NCI-H524 treated with DMSO at 0.1 percent for 48 hours (cell line): ENCODE measurements at places on chromosomes 5 and 9.

- DNase-seq, result no peak
Observed at GRCh38 chr9:114276908-114277821, 45.7 kb upstream of the ORM1 start.

DNA sequence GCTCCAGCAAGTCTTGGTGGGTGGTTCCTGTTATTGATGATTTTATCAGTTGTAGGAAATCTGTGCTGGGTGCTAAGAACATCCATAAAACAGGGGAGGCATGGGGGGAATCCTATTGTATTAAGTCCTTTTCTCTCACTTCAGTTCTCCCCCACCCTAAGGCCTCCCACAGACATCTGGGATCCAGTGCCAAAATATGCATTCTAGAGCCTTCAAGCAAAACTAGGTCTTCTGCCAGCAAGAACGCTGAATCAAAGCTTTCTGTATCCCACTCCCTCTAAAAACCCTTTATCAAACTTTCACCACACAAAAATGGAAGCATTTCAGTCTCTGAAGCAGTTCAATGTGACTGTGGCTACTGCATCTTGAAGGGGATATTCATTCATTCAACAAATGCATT is 281.9 kb downstream of the GAS1 start:
- DNase-seq, result no peak

DNA sequence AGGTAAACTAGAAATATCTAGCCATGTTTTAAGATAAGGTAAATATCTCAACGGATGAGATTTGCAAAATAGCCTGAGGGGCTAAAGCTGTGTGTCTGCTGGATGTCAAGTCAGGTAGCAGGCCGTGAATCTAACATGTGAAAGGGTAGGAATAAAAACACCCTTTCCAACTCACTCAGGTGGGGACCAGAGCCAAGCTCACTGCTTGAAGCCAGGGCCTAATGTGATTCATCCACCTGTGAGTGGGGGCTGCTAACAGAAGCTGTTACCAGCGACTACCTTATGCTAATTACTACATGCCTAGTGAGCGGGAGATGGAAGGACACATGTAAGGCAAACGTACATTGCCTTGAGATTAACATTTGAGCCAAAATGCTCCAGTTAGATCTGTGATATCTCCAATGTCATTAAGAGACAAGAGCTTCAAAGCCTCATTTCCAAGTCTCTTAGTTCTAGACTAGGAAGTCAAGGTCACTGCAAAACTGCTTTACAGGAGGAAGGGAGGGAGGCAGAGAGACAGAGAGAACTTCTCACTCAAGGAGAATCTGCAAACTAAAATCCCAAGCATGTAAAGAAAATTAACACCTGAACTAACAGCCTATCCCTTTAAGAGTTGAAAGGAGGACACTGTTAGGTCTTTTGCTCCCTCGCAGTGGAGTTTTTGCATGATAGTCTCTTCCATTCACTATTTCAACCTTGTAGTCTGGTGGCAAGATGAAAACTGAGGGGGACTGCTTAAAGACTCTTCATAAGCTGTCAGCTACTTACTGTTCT is 141.6 kb upstream of the RPS23 start:
- DNase-seq, result no peak

- DNase-seq, result no peak
Observed at GRCh38 chr9:73026375-73026774, 73.5 kb upstream of the ALDH1A1 start.

DNA sequence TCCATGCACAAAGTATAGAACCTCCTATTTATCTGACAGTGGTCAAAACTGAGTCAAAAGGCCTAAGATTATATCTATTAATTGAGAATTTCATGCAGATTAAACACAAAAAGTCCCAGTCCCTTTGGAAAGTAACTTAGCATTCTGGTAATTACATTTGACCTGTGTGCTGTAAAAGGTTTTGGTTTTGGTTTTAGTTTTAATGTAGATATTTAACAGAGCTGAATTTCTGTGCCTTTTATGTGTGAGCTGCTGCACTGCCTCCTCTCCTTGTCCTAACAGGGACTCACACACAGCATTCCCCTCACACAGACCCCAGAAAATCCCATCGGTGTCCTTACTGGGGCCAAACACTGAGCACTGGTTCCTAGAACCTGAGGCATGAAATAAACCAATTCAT is 31.0 kb upstream of the FSD1L start:
- DNase-seq, result no peak
